Hippocampal formation (tissue), 2 donors: ENCODE measurements at places on chromosomes 7 and 10.

DNA sequence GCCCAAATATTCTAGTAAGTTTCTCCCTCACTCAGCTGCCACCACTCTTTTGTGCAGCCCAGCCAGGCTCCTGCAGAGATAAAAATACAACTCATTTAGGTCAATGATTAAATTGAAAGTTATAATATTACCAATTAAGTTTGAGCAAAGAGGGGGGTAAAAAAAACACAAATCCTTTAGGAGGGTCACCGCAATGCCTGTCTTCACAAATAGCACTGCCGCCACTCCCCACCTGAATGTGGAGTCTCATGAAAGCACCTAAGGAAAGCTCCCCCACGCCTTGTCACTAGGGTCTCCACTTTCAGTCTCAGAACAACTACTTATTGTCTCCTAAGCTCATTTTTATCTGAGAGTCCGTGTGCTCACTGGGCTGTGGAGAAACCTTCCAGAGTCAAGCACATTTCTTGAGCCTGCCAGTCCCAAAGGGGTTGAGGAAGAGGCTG lies 148.7 kb downstream of the FGFR2 start:
- no peak for DNase-seq

GRCh38 chr10:123913688-123914268 lies 22.2 kb upstream of the CPXM2 start:
- no peak for DNase-seq

GRCh38 chr7:137684776-137685175 lies 162.0 kb downstream of the DGKI start:
- no peak for DNase-seq

GRCh38 chr7:151449990-151450389 lies 10.0 kb upstream of the CRYGN start:
- DNase-seq, result no peak

DNA sequence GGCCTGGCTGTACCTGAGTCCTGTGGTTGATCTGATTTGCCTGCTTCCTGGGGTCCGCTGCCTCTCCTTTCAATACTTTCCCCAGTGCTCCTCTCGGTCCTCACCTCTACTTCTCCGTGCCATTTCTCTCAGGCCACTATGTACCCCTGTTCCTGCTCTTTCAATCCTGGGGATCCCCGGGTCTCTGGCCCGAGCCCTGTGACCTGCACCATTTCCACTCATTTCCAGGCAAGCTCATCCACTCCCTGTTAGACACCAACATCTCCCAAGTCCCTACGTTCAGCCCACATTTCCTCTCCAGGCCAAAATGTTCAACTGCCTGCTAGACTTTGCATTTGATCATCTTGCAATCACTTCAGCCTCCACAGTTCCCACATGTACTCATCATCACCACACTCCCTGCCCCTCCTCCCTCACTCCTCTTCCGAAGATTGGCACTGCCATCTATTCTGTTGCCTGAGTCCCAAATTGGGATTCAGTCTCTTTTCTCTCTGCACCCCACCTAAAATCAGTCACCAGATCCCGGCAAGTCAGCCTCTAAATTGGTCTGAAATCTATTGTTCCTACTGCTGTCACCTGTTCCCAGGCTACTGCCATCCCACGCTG lies 34.4 kb upstream of the ZMIZ1 start:
- DNase-seq, result no peak

DNA sequence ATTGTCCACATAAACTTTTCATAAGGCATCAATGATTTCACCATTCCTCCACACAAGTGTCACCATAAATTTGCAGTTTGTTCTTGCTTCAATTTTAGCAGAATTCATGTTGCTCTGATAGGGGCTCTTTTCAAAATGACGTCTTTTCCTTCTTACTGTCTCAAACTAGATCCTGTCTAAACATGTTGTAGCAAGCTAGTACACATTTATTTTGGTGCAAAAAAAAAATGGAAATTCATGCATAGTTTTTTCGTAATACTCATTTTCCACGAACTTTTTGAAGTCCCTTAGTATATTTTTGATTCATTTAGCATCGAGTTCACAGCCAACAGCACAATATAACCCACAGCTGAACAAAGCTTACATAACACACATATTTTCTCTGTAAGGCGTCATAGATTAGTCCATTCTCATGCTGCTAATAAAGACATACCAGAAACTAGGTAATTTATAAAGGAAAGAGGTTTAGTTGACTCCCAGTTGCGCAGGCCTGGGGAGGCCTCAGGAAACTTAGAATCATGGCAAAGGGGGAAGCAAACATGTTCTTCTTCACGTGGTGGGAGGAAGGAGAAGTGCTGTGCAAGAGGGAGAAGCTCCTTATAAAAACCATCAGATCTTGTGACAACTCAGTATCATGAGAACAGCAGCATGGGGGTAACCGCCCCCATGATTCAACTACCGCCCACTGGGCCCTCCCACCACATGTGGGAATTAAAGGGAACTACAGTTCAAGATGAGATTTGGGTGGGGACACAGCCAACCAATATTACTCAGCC lies 301.5 kb downstream of the CCDC3 start:
- DNase-seq, result no peak

DNA sequence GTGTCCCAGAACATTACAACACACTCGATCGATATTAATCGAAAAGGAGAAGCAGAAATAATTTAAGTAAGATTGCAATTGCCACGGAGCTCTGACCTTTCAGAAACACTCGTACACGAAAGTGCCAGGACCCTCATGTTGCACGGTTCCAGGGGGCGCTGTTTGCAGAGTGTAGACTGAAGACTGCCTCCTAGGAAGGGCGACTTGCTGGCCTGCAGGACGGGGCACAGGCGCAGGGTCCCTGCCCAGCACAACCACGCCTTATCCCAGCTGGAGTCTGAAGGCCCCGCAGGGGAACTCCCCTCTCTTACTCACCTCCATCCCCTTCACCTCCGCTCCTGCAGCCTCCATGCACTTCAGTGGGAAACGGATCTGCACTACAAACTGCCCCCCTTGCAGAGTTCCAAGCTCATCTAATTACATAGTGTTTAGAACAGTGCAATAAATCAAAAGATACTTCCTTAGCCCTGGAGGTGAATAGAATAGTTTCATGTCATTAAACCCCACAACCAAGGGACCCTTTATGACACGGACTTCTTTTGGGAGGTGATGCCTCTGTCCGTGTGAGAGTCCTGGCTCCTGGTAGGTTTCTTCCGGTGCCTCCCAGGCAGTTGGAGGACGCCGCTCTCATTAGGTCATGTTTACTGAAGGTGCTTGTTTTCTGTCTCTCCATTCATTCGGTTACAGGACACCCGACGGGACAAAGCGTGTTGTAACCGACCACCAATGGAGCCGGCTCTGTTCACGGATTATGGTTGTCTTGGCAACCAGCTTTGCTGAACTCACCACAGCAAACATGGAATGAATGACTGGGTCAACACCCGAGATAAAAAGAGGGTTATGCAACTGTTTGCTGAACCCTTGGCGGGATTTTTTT lies 262.2 kb downstream of the BAMBI start:
- DNase-seq, result peak; percentile 6

DNA sequence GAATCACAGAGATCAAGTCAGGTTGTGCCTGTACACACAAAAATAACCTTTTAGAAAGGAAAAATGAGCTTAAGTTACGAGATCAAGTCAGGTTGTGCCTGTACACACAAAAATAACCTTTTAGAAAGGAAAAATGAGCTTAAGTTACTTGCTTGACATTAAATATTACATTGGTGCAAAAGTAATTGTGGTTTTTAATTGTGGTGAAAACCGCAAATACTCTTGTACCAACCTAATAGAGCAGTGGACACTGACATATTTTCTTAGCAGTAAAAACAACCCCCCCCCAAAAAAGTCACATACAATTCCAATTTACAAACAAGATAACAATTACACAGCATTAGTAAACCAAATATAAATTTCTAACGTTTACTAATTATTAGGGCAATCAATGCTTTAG lies 595.6 kb downstream of the GRM8 start:
- DNase-seq, result no peak

DNA sequence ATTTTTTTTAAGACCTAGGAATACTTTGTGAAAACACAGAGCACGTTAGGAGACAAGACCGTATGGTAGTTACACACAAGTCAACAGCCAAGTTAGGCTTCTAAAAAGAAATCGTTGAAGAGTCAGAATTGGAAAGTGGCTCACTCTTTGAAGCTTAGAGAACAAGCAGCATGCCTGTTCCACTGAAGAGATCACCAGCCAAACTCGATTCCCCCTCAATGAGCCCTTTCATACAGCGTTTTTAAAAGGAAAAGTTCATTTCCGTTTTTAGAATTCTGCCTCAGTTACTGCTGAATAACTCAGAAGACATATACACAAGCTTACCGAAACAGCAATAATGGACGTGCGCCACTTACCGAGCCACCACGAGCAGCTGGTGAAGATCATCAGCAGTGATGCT lies 41.0 kb downstream of the MCMBP start:
- DNase-seq, result no peak

GRCh38 chr7:99011706-99012404 lies 132.1 kb downstream of the SMURF1 start:
- DNase-seq, result no peak

- DNase-seq, result no peak
Observed at GRCh38 chr7:36034020-36034419, 119.0 kb upstream of the EEPD1 start.

- DNase-seq, result no peak
Observed at GRCh38 chr10:79055100-79055782, 13.5 kb upstream of the ZMIZ1 start.

DNA sequence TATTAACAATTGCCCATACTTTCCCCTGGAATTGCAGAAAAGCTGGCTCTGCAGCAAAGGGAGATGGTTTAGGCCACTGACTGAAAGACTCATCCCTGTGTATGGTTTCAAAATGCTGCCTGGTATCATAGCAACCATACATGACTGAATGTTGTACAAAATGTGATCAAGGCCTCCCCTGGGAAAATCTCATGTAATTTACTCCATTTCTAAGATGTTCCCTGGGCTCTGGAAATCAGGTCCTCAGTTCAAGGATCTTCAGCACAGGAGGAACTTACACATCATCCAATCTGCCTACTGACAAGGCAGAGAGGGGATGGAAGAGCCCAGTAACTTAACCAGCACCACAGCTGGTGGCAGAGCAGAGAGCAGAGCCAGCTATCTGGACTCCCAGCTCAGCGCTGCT lies 111.8 kb downstream of the JAZF1 start:
- DNase-seq, result no peak

DNA sequence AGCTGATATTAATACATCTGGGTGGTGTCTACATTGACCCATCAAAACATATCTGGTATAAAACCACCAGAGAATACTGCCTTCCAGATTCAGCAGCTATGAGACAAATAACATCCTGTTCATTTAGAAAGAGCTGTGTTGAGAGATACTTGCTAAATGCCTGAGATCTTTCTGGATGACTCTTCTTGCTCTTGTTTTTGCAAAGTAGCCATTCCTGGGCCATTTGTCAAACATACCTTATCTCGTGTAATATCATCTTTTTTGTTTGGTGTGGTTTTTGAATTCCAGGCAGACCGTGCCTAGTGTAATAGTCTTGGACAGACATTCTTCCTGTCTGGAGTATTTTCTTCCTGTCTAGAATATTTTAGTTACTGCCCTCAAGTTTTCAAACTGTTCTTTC lies 74.7 kb upstream of the PRR15 start:
- DNase-seq, result no peak

GRCh38 chr7:141906285-141906684 lies 9.9 kb upstream of the OR9A4 start:
- DNase-seq, result no peak
